Erythroblast (primary cell): ENCODE measurements at places on chromosomes 3 and 15.

DNA sequence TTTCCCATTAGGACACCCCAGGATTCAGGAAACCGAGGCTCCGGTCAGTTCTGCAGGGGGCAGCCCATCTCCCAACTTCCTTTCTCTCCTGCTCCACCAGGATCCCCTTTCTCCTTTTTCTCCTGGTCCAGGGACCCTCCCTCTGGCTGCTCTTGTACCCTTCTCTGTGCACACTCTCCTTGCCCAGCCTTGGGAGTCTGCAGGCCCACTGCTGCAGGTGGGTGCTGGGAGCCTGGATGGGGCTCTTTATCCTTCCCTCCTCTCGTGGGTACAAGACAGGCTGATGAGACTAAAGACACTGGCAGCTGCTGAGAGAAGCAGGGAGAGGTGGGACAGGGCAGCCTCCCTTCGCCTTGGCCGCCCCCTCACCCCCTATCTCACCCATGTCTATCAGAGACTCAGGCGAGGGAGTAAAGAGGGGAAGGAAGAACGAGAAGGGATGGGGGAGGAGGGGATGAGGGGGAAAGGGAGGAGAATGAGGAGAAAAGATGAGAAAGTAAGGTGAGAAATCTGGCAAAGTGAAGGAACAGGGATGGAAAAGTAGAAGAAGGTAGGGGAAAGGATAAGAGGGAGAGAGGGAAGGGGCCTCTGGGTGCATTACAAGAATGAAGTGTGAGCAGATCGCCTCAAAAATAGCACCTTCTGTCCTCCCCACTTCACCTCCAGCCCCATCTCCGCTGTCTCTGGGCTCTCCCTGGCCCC lies 45.2 kb downstream of the ITGA11 start:
- no peak for DNase-seq

DNA sequence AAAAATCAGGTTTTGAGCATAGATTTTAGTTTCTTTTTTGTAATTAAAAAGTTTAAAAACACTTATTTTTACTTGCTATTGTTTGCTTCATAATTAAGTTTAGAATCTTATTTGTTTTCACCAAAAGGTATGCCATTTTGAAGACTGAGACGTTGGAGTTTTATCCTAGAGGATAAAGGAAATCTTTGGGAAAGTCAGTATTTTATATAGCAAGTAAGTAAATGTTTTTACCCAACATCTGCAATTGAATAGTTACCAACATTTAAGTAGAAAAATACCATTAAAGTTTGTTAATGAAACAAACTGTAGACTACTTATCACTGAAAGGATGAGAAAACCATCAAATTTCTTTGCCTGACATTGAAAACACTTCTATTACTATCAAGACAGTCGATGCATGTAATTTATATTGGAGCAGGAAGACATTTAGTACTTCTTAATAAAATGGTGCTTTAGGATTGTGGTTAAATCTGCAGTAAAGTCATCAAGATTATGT lies 14.0 kb upstream of the CHD2 start:
- no peak for DNase-seq

- DNase-seq = no peak
Measured at GRCh38 chr3:170804078-170804477, 65.9 kb downstream of the RPL22L1 start.

DNA sequence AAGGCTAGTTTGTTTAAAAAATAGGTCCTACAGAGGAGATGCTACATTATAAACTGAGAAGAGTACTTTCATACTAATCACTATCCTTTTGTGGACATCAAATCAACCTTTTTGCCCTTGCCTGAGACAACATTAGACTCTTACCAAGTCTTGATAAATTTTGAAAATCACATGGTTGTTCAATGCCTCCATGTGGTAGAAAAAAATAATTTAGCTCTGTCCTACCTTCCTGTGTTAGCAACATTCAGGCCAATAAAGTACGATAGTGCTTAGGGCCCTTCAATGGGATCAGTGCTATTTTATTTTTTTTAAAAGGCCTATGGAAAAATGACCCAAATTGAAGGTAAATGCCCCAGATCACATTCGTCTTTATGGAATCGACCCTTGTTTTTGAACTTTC lies 5.0 kb upstream of the UBE2E1 start:
- DNase-seq = peak; percentile 3

DNA sequence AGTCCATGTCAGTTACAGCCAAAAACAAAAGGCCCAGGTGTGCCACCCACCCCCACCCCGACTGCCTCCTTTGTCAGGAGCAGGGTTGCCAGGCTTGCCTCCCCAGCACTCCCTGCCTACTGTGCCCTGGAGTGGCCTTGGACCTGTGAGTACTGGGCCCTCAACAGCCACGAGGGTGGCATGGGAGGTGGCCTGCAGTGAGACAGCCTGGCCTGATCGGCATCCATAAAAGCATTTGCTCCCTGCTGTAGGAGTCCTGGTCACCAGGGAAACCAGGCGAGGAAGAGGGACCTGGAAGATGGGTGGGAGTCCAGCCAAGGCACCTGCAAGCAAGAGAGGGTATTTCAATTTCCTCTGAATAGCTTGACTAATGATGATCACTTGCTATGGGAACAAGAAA lies 56.4 kb upstream of the KCNMB2 start:
- DNase-seq = no peak

DNA sequence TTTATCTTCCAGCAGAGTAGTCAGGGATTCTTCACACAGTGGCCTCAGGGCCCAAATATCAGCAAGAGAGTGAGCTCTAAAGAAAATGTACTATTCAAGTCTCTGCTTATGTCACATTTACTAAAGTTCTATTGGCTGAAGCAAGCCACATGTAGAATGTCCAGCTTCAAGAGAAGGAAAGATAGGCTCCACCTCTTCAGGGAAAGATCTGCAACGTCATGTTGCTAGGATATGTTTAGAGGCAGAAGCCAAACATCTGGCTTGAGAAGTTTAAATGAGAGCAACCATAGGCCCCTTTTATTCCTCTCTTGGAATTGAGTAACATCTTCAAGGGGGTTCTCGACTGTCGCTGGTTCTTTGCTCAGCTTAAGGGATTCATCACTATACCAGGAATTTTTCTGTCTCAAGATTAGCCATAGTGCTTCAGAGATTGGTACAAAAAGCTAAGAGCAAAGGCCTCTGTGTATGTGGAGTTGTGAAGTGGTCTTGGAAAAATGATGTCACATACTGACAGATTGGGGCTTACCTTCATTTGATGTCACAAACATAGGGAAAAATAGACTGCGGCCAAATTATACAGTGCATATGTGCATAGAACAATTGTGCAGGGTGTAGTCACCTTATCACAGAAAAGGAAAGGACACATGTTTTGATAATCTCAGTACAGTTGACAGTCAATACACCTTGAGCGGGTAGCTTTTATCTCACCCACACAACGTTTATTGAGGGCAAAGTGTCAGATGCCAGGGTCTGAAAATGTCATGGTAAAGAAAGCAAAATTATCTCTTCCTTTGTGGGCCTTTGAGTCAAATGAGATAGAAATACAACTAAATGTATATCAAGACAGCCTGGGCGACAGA lies 11.3 kb upstream of the THRB start:
- DNase-seq = no peak

- DNase-seq = peak; percentile 56
Measured at GRCh38 chr3:58824285-58824684, 157.7 kb upstream of the FAM3D start.

DNA sequence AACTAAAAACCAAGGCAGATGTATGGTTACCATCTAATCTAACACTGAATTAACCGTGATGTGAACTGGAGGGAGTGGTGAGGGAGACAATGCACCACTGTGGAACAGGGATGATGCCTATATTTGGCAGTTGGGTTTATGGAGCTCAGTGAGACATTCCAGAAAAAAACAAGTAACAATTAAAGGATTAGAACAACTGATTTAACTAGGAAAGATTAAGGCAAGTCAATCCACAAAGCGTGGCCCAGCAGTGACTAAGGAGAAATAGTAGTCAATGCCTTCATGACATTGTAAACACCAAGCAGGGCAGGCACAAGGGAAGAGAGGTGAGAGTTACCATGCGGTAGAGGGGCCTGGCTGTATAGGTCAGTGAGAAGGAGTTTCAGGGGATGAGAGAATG lies 38.1 kb downstream of the CHAC1 start:
- DNase-seq = no peak

- DNase-seq = peak; percentile 95
Measured at GRCh38 chr15:69451951-69452691, 497 bp upstream of the RPLP1 start.

DNA sequence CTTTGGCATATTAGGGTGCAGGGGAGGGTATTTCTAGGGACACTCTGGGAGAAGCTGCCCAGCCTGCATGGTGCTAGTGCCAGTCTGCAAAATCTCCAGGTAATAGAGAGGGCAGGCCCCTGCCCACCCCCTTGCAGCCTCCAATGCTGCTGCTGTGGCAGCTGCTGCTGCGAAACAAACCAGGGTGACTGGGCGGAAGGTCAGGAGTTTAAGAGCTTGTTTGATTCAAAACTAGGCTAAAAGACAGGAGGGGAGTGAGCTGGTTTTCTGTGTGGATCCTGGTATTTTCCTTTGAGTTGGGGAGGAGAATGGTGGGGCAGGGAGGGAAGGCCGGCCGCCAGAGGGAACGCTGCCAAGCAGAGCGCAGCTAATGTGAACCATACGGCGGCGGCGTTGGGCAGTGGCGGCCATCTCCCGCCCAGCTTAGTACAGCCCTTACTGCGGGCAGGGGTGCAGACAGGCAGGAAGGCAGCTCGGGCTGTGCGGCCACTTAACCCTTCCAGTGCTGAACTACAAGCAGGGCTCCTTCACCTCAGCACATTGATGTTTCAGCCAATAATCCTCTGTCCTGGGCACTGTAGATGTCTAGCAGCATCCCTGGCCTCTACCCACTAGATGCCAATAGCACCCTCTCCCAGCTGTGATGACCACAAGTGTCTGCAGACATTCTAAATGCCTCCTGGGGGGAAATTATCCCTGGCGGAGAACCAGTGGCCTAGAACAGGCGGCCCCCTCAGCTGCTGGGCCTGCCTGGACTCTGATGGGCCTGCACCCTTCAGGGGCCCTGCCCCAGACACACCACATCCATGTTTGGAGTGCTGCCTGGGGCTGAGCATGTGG lies 125.7 kb downstream of the EEFSEC start:
- DNase-seq = no peak

GRCh38 chr15:77713281-77713680 lies 80.6 kb upstream of the LINGO1 start:
- no peak for DNase-seq

DNA sequence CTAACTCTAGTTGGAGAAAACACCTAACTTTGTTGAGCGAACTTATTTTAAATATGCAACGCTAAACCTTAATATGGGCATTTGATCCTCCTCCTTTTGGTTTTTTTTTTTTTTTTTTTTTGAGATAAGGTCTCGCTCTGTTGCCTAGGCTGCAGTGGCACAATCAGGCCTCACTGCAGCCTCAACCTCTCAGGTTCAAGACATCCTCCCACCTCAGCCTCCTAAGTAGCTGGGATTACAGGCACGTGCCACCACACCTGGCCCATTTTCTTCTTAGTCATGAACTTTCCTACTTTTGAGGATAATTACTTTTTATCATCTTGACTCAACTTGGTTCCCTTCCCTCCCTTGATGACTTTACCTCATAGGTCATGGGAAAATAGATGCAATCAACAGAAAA lies 3.9 kb downstream of the NUSAP1 start:
- DNase-seq = peak; percentile 50

GRCh38 chr3:160472344-160472743 lies 22.8 kb upstream of the TRIM59 start:
- DNase-seq = no peak
